ENCODE measurements at places on chromosomes 1 and 21.

GRCh38 chr1:56578138-56578962 is 1.0 kb downstream of the PLPP3 start:
- DNase-seq, result peak; percentile 40

GRCh38 chr21:44989537-44989886 is 49.7 kb downstream of the SLX9 start:
- peak; percentile 15 for DNase-seq

DNA sequence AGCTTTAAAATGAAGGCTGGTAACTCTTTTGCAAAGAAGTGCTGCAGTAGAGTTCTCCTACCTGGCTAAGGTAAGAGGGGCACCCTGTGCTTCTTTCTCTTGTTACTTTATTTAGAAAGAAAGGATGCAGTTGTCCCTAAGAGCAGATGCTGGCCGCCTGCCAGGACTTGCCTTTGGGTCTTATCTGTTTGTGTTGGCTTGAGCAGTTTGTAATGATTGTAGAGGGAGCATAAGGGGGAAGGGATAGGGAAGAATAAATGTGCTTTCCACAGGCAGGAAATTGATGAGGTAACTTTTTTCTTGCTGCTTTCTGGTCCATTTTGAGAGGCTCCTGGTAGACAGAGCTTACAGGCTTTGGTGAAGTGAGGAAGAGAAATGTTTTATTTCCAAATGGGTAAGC is 229.6 kb downstream of the HHAT start:
- no peak for DNase-seq

DNA sequence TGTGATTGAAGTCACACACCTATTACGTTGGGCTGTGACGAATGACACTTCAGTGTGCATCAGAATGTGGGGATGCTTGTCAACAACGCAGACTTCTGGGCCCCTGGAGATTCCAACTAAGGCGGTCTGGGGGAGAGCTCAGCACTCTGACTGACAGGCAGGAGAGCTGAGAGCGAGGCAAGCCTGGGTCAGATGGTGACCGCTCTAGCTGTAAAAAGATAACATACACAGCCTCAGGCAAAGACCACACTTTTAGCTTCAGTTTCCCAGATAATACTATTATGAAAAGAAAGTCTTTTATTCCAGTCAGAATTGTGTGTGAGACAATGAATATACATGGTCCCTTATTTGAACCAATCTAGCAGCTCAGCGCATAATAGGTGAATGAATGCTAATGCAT is 25.4 kb downstream of the EDARADD start:
- DNase-seq, result no peak

GRCh38 chr1:202146993-202147392 is 2.5 kb upstream of the ARL8A start:
- no peak for DNase-seq

DNA sequence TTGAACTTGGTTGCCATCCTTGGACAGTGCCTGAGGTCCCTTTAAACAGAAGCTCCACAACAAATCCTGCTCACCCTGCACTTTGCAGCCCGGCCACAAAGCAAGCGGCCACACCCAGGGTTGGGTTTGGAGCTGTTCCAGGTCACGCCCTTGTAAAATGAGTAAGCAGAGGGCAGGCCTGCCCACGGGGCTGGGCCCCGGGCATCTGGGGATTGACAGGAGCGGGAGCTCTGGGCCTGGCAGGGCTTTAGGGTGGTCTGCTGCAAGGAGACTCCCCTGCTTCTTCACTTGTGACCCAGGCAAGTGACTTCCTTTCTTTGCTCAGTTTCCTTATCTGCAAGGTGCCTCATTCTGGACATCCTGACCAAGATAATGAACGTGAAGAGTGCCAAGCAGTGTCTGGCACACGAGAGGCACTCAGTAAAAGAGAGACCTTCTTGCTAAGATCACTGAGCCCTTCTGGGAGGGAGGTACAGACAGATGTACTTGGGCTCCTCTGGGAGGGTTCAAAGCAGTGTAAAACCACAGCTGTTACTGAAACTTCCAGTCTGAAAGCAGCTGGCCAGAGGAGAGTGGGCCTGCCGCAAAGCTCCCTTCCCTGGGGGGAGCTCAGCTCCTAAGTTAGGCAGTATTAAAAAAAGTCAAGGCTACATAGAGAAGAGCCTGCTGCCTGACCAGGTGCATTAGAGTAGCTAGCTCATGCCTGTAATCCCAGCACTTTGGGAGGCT is 2.6 kb downstream of the E2F2 start:
- peak; percentile 88 for DNase-seq

DNA sequence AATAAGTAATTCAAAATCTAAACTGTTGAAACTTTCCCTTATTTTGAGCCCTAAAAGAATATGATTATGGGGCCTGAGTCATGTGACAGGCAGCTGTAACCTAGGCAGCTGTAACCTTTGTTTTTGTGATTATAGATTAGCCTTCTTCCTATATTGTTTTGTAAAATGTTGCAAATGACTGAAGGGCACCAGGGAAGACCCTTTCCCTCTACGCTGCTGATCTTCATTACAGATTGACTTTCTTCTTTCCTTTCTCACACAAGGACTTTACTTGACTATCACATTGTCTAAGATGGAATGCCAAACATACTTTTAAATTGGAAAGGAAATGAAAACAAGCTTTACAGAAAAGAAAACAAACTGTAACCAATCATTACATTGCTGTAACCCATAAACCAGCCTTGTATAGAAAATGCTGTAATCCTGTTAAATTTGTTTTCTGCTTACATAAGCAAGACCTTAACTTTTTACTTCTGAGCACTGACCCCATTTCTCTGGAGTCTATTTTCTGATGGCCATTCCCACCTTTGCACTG is 242.2 kb downstream of the RGS7 start:
- no peak for DNase-seq

DNA sequence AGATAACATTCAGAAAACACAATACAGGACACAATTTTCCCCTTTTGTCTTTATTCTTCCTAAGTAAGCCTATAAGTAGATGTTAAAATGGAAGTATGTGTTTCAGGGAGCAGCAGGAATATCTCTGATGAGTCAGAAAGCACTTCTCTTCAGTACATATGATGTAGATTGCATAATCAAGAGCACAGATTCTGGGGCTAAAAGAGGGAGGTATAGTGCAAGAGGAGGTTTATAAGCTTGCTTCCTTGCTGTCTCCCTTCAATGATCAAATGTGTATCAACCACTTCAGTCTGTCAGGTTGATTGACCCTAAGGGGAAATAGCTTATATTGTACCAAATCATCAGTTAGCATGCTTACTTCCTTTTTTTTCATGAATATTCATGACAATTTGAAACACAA is 822.8 kb downstream of the BRINP3 start:
- DNase-seq, result no peak

GRCh38 chr1:6207075-6207885 is 1.4 kb downstream of the RNF207 start:
- no peak for DNase-seq

GRCh38 chr1:43348809-43349593 is 9.8 kb upstream of the CDC20 start:
- DNase-seq, result no peak

GRCh38 chr1:25793585-25794170 is 6.3 kb upstream of the SELENON start:
- no peak for DNase-seq

DNA sequence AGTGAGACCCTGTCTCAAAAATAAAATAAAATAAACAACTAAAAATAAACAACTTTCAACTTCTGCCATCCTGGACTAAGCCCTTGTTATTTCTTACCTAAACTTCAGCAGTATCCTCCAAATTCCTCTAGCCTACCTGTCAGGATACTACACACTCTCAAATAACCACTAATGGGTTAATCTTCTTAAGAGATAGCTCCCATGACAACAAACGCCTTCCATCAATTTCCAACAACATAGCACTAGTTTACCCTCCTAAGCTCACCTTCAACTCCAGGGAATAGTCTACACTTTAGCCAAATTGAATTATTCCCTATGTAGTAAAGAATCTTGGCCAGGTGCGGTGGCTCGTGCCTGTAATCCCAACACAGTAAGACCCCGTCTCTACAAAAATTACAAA is 11.3 kb downstream of the AUNIP start:
- no peak for DNase-seq

GRCh38 chr1:198391393-198392020 is 149.0 kb downstream of the ATP6V1G3 start:
- no peak for DNase-seq

GRCh38 chr1:162178432-162178831 is 108.9 kb downstream of the NOS1AP start:
- DNase-seq, result no peak

DNA sequence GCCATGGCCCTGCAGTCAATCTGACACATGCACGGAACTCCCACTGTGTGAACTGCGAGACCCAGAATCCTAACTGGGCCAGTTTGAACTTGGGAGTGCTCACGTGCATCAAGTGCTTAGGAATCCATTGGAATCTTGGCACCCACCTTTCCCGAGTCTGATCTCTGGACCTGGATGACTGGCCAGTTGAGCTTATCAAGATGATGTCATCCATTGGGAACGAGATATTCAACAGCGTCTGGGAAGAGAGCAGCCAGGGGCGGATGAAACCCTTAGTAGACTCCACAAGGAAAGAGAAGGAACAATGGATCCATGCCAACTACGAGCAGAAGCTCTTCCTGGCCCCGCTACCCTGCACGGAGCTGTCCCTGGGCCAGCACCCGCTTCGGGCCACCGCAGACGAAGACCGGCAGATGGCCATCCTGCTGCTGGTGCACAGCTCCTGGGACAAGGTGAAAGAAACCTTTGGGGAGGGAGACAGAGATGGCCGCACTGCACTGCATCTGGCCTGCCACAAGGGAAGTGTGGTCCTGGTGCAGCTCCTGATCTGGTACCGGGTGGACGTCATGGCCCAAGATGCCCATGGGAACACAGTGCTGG is 3.1 kb upstream of the TDRD5 start:
- DNase-seq, result no peak

GRCh38 chr1:203462143-203462542 is 13.5 kb upstream of the PRELP start:
- no peak for DNase-seq

DNA sequence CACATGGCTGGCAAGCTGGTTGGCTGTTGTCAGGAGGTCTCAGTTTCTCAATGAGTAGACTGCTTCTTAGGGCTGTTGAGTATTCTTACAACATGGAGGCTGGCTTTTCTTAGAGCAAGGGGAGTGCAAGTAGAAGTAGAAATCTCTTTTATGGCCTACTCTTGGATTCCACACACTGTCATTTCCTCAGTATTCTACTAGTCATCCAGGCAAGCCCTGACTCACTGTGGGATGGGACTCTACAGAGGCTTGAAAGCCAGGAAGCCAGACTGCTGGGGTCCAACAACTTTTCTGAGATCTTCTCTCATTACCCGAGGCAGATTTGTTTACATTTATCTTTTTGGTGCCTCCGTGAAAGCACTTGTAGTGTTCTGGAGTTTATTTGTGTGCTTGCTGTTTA is 196.2 kb upstream of the APP start:
- peak; percentile 10 for DNase-seq

DNA sequence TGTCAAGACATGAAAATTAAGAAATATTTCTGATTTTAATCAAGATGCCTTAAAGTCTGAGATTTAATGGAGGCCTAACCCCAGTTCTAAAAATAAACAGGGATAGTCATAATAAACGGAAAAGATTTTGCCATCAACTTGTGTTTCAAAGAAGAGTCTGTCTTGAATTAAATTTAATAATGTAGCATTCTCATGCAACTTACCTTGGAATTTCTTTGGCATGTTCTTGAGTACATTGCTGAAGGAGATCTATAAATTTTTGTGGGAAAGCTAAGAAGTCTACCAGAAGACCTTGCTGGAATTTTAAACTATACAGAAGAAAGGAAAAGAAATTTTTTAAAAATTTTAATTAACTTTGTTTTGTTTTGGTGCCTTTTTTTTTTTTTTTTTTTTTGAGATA is 10.6 kb downstream of the SASS6 start:
- DNase-seq, result no peak

DNA sequence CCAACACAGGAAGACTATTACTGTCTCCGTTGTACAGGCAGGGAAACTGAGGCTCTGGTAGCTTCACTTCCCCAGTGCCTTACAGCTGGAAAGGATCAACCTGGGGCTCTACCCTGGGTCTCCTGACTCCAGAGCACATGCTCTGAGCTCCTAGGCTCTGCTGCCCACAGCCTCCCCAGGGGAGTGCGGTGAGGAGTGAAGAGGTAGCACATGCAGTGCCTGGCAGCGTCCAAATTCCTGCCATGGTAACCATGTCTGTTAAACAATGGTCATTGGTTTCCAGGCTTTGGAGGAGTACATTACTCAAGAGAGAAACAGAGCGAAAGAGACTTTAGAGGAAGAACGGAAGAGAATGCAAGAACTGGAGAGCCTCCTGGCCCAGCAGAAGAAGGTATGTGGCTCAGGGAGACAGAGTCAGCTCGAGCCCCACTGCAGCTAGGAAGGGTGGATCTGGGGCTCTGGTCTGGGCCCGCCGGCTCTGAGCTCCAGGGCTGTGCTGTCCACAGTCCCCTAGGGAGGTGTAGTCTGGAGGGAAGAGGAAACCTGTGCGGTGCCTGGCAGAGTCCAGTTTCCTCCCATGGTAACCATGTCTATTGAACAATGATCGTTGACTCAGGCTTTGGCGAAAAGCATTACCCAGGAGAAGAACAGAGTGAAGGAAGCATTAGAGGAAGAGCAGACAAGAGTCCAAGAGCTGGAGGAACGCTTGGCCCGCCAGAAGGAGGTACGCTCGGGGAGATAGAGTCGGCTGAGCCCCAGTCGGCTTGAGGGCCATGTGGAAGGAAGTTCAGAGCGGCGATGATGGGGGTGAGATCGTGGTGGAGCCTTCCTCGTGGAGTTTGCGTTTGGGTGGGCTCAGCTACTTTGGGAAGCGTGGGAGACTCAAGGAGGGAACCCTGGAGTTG is 64.6 kb upstream of the EFHD2 start:
- no peak for DNase-seq

- DNase-seq, result no peak
Observed at GRCh38 chr1:173275496-173275895, 68.4 kb upstream of the TNFSF4 start.

- no peak for DNase-seq
Observed at GRCh38 chr1:217078078-217078690, 355.0 kb upstream of the ESRRG start.

DNA sequence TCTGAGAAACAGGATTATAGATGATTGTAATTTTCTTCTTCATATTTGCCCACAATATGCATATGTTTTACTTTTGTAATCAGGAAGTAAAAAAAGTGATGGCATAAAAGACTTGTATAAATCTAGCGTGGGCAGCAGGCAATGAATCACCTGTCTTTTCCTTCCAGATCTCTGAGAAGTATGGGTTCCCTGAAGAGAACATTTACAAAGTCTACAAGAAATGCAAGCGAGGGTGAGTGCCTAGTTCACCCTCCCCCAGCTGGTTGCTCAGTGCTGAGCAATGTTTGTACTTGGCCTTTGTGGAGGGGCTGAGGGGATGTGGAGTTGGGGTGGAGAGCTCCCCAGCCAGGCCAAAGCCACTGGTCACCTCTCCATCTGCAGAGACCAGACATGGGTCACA is 30.7 kb downstream of the GRHL3 start:
- peak; percentile 28 for DNase-seq

GRCh38 chr21:40070871-40071270 is 203.6 kb downstream of the PCP4 start:
- no peak for DNase-seq
